NCI-H2171 (cell line): ENCODE measurements at places on chromosomes 7 and 10.

- no peak for DNase-seq
Observed at GRCh38 chr10:27153845-27154193, 365 bp downstream of the YME1L1 start.

DNA sequence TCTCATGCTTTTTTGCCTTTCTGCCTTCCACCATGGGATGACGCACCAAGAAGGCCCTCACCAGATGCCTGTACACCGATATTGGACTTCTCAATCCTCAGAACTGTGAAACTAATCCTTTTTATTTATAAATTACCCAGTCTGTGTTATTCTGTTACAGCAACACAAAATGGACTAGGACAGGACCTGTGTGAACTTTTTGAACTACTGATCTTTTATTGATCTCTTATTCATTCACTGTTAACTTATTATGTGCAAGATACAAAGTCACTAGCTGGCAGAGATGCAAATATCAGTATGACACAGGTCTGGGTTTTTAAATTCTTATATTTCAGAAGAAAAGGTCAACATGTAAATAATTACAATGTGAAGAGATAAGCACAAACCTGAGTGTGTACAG, 635.8 kb downstream of the SORCS1 start:
- no peak for DNase-seq

- no peak for DNase-seq
Observed at GRCh38 chr10:24969841-24970281, 17.5 kb upstream of the PRTFDC1 start.

GRCh38 chr7:18064242-18064838, 36.7 kb upstream of the PRPS1L1 start:
- no peak for DNase-seq

GRCh38 chr7:142364551-142364950, 106.7 kb upstream of the PRSS58 start:
- DNase-seq = no peak

DNA sequence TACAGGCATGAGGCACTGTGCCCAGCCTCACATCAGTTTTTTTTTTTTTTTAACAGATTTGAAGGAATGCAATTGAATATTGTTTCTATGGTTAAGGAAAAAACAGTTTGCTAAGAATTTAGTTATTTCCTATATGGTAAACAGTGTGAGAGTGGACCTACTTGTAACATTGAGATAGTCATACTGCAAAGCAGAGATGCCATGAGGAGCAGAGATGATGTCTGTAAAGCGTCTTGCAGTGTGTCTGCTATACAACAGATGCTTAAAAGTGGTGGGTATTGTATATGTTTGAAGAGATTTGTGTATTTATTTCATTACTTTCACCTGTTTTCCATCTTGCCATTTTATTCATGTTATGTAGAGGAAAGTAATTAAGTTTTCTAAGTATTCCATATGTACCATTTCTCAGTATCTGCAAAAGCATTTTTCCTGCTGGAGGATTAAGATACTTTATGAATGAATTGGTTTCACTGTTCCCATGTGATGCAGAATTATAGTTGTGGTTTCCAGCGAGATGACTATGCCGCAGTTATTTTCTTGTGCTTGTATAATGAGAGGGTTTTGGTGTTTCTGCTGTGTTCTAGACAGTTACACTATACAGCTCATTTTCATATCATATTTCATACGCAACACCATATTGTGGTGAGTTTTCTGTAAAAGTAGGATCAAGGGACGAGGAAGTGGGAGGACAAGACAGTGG, 26.6 kb downstream of the TET1 start:
- no peak for DNase-seq

DNA sequence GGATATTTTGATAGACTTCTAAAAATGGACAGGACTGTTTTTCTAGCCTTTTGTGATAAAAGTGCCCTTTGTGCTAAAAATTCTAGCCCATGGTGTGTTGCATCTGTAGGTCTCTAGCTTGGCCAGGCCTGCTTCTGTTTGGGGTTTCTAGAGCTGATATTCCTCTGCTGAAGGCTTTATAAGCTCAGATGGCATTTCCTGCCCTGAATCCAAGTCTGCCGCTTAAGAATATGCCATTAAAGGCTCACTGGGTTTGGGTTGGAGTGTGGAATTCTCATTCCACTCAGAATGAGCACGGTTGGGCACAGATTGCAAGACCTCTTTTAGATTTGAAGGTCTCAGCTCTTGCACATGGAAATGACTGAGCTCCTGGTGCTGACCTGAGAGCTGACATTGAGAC, 49.4 kb upstream of the IGFBP3 start:
- DNase-seq = no peak

GRCh38 chr7:148581624-148582023, 8.9 kb upstream of the C7orf33 start:
- DNase-seq = no peak

DNA sequence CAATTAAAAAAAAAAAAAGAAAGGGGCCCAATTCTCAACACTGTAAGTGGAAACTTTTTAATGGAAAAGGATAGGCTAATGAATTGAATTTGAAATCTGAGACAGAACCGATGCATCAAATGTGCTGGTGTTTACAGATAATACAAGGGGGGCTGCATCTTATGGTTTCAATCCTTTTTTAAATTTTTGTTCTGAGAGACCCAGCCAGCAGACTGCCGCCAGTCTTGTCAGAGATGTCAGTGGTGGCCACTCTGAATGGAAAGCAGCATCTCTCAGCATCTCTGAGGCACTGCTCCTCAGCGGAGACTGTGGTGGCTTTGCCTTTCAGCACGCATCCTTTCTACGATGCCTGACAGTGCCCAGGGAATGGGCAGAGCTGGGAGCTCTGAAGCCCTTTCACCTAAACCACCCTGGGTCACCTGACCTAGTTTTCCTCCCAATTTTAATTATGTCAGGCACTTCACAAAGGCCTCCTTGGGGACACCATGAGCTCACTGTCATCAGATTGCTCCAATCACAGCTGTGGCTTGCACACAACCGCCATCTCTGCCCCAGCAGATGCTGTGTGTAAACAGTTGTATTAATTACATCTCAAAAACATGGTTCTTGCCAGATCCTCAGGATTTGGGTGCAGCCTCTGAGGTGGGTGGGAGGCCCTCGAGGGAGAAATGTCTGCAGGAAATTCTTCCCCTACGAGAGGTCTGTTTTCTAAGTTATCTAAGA, 81.2 kb downstream of the EGFR start:
- DNase-seq = peak; percentile 94

DNA sequence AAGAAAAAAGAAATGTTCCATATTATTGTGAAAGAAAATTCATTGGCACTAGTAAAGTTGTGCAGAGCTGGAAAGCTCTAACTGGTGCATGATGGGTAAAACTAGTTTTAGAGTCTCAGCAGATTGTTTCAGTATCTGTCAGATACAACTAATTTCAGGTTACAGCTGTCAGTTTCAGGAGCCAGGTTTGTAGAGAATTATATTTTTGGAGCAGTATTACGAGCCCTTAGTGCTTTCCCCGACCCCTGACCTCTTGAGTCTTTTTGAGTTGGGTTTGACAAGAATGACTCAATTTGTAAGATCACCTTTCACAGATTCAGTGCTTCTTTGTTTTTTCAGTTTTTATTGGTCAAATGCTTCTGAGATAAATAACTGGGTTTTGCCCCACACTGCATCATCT, 366.4 kb upstream of the PLXDC2 start:
- DNase-seq = no peak

- DNase-seq = no peak
Observed at GRCh38 chr10:74863551-74863950, 37.2 kb downstream of the KAT6B start.

- DNase-seq = no peak
Observed at GRCh38 chr10:76581506-76582256, 1055.9 kb downstream of the KCNMA1 start.

DNA sequence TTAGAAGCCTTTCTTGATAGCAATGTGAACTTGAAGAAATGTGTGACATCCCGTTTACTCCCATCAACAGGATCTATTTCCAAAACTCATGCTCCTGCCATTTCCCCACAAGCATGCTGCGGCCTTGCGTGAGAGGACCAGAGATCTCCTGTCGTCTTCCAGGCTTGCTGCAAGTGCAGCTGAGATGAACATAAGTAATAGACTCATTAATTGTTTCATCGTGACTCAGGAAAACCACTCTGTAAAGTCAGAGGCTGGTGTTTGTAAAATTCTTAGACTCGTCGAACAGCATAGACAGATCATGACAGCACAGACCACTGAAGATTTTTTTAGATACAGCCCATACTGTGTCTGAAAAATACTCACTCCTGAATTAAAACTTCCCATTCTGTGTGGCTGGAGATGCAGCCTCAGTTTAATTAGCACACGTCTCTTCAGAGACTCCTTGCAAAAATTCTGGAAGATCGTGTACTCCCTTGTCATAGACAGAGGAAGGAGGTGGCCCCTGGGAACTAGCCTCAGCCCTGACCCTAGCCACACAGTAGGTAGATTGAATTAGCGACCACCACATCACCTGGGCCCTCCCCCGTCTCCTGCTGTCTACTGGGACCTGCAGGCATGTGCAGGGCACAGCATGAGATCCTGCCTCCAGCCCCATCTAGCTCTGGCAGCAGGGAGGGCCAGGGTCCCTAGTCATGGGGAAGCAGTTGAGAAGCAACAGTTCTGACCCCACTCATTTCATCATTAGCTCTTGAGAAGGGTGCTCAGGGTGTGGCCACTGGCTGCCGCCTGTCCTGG, 226.0 kb downstream of the CELF2 start:
- no peak for DNase-seq

- DNase-seq = no peak
Observed at GRCh38 chr7:43674559-43675436, 54.5 kb downstream of the COA1 start.

GRCh38 chr7:140661124-140661523, 11.6 kb upstream of the ADCK2 start:
- no peak for DNase-seq

DNA sequence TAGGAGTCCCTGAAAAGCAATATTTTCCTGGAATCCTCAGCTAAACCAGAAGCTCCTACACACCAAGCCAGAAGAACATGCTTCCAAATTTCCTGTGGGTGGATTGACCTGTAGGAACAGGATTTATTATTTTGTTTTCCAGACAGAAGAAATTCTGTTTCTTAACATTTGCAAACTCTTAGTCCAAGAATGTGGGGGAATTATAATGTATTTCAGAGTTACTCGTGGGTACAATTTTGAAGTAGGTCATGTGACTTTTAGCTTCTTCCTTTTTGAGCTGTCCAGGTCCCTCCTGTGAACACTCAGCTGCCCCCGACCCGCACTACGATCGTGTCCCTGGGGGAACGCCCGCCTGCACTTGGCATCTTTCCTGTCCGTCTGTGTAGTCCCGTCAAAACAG, 27.7 kb upstream of the VIPR2 start:
- DNase-seq = no peak
